ENCODE measurements at places on chromosomes 16 and 17.

GRCh38 chr17:38452719-38453118, 24.5 kb downstream of the ARHGAP23 start:
- no peak for DNase-seq

DNA sequence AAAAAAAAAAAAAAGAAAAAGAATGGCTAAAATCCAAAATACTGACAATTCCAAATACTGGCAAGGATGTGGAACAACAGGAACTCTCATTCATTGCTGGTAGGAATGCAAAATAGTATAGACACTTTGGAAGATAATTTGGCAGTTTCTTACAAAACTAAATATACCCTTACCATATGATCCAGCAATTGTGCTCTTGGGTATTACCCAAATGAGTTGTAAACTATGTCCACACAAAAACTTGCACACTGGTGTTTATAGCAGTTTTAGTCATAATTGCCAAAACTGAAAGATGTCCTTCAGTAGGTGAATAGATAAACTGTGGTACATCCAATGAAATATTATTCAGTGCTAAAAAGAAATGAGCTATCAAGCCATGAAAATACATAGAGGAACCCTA, 8.5 kb upstream of the MEIOC start:
- no peak for DNase-seq

GRCh38 chr17:56514899-56515298, 78.6 kb upstream of the NOG start:
- no peak for DNase-seq

DNA sequence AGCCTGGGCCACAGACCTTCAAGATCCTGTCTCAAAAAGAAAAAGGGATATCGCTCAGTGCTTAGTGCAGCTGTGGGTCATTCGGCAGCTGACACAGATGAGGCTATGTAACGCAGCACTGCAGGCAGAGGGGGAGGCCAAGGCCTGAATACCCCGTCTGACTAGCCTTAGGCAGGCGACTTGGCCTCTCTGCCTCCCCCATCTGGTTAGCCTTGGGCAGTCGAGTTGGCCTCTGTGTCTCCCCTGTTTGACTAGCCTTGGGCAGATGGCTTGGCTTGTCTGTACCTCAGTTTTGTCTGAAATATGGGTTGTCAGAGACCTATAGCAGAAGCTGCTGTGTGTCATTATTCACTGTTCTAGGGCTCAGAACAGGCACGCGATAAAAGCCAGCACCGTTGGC, 10.0 kb downstream of the SPATA33 start:
- DNase-seq: no peak

DNA sequence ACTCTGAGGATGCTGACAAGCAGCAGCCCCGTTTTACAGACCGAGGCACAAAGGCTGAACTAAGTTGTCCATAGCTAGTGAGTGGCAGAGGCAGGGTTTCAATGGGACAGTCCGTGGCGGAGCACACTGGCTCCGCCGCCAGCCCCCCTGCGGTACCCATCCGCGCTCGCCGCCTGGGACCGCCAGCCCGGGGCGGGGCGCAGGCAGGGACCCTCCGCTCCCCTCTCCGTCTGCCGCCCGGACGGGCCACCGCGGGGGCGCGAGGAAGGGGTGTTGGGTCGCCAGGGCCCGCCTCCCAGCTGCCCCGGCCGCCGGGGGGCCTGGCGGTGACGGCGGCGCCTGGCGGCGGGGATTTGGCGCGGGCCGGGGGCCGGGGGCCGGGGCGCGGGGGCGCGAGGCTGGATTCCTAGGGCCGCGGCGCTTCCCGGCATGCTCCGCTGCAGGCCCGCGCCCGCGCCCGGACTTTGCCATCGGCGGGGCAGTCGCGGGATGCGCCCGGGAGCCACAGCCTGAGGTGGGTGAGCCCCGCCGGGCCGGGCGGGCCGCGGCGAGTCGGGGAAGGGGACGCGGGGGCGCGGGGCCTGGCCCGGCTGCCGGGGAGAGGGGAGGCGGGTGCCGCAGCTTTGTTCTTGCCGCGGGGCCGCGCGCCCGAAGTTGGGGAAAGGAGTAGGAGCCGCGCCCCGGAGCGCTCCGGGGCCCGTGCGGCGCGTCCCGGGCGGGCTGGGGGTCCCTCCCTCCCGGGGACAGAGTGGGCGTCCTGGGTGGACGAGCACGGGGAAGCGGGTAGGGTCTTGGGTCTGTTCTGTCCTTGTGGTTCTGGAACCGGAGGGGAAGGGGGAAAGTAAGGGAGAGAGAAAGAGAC, at the start of gene TMEM98:
Gene TMEM98, plus strand, starts transcription at position 430 of the 862 bp plus-strand sequence. CDS start 3,376 bp downstream, outside the sequence.
- DNase-seq: no peak

DNA sequence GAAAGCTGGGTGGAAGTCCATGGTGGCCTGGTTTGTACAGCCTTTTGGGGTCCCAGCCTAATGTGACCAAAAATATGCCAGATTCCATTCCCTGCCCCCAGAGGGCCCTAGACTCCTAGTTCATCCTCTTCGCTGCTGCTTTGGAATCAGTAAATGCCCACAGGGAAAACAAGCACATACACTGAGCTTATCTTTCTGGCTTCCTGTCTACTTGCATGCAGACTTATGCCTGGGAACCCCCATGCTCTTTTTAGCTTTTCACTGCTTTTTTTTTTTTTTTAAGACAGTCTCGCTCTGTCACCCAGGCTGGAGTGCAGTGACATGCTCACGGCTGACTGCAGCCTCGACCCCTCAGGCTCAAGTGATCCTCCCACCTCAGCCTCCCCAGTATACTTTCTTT, 6.2 kb upstream of the CD300LG start:
- no peak for DNase-seq

DNA sequence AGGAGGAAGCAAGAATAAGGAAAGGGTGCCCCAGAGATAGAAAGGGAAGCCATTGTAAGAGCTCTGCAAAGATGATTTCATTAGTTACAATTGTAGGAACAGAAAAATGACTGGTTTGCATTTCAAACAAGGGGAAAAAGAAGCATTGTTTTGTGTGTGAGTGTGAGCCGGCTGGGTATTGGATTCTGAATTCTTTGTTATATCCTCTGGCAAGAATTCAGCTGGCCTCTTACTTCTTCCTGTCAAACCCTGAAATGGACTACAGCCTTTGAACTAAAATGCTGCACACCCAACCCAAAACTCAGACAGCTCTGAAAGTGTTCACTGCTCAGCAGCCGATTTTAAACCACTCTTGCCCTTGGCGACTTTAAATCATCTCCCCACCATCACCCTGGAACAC, 461.3 kb downstream of the PMP22 start:
- DNase-seq: no peak

GRCh38 chr17:31448467-31449077, 57.1 kb downstream of the RAB11FIP4 start:
- DNase-seq: no peak

DNA sequence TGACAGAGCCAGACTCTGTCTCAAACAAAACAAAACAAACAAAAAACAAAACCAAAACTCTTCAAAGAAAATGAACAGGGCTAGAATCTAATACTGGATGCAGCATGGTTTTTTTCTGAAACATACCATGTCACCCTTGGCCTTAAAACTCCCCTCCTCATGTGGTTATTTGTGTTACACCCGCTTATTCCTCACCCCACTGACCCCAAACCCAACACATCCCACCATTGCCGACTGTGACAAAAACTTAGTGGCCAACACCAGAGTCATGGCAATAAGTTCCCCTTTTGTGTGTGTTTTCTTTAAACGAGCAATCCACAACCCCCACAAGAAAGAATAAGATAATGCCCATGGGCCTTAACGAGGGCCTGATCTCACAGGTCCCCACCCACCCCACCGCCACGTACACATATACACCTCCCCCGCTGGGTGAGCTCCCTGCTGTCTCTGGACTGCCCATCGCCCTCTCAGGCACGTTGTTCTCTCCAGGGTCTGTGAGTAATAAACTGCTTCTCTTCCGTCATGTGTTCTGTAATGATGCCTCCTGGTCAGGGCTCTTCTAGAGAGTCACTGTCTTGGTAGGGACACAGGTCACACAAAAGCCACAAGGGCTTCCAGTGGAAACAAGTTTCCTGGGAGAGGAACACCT, 16.8 kb upstream of the ENGASE start:
- no peak for DNase-seq

GRCh38 chr16:86818671-86819532, 240.6 kb downstream of the FOXL1 start:
- no peak for DNase-seq

- DNase-seq: no peak
Measured at GRCh38 chr16:67548265-67549126, 13.8 kb upstream of the CTCF start.

- no peak for DNase-seq
Measured at GRCh38 chr16:80948886-80949493, 57.7 kb downstream of the CMC2 start.

- DNase-seq: no peak
Measured at GRCh38 chr16:80585764-80586163, 45.0 kb downstream of the DYNLRB2 start.

- DNase-seq: no peak
Measured at GRCh38 chr17:1931844-1932579, 93.1 kb downstream of the RTN4RL1 start.

GRCh38 chr16:3046641-3047386, 453 bp downstream of the MMP25 start:
- no peak for DNase-seq

DNA sequence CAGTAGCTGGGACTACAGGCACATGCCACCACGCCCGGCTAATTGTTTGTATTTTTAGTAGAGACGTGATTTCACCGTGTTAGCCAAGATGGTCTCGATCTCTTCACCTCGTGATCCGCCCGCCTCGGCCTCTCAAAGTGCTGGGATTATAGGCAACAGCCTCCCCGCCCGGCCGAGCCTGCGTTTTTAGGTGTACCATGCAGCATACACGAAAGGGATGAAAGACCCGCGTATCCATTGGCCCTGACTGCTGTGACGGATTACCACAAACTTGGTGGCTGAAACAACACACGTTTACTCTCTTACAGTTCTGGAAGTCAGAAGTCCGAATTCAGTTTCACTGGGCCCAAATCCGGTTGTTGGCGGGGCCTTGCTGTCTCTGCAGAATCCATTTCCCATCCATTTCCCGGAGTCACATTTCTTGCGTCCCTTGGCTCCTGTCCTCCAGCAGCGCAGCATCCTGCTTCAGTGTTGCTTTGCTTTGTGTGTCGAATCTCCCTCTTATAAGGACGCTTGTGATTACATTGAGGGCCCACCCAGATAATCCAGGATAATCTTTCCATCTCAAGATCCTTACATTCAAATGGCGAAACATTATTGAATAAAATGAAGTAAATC, 8.3 kb upstream of the GUCY2D start:
- DNase-seq: no peak

GRCh38 chr17:68851890-68852289, 103.3 kb downstream of the ABCA8 start:
- peak; percentile 81 for DNase-seq

DNA sequence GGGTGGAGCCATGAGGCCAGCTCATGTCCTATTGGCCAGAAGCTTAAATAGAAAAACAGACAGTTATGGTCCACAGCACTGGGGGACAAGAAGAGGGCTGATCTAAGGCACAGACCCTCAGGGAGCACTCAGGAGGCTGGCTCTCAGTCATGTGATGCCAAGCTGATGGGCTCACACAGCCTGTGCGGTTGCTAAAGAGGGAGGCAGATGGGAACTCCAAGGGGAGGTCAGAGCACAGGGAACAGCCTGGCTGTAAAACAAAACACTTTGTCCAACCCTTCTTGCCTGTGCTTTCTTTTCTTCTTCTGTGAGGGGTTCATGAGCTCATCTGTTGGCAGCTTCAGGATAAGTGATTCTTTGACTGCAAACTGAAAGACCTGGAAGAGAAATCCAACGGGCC, 27.2 kb downstream of the CNTNAP1 start:
- DNase-seq: no peak

- DNase-seq: no peak
Measured at GRCh38 chr17:71995590-71995989, 125.2 kb upstream of the SOX9 start.

DNA sequence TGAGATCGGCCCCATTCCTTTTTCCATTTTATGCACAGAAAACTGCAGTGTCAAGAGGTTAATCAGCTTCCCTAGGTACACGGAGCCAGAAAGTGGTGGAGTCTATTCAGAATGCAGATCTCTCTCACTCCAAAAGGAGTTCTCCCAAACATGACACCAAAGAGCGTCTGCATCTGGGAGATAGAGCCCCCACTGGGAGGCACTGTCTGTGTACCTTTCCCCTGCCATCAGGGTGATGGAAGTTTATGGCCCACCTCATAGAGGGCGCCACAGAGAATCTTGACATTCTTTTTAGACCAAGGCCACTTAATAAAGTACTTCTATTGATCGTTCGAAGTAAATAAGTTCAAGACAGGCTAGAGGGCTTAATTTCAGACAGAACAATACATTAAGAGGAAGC, 493.7 kb upstream of the ERCC4 start:
- DNase-seq: no peak

DNA sequence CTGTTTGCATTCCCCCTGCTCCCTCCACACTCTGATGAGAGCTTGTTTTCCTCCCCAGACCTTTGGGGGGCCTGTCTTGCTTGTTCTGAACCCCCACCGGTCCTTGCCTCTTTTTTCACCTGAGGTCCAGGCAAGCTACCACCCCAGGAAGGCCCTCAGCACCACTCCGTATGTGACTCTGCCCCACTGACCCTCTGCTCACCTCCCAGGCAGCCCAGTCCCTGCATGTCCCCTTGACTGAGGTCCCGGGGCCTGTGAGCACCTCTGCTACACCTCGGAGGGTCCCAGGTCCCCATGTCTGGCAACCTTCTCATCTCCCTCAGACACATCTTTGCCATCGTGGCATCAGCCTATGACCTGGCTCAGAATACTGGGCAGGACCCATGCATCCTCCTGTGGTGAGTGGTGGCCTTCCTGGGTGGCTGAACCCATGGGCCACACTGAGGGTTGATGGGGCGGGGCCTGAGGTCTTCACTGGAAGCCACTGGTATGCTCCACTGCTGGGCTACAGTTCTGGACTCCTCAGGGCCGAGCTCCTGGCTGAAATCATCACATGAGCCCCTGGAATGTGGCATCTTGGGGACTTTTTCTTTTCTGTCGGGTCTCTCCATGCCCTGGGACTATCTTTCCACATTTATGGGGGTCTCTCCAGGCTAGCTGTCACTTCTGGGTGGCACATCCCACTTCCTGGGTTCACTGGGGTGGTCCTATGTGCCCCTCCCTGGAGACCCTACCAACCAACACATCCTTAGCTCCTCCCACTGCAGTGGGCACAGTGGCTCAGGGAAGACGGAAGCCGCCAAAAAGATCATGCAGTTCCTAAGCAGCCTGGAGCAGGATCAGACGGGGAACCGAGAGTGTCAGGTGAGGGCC, 3.5 kb downstream of the MYO15B start:
- no peak for DNase-seq

DNA sequence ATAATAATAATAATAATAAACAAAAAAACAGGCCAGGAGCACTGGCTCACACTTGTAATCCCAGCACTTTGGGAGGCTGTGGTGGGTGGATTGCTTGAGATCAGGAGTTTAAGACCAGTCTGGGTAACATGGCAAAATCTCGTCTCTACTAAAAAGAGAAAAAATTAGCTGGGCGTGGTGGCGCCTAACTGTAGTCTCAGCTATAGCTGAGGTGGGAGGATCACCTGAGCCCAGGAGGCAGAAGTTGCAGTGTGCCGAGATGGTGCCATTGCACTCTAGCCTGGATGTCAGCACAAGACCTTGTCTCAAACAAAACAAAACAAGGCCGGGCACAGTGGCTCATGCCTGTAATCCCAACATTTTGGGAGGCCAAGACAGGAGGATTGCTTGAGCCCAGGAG, 18.7 kb upstream of the ATP6V0C start:
- DNase-seq: no peak
